ENCODE measurements at places on chromosomes 6 and 20.

DNA sequence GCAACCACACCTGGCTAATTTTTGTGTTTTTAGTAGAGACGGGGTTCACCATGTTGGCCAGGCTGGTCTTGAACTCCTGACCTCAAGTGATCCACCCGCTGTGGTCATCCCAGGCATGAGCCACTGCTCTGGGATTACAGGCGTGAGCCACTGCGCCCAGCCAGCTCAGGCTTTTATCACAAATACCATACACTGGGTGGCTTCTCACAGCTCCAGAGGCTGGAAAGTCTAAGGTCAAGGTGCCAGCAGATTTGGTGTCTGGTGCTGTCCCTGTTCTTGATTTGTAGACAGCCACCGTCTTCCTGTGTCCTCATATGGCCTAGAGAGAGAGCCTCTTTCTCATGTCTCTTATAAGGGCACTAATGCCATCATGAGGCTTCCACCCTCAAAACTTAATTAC lies 25.9 kb downstream of the SHLD1 start:
- no peak for DNase-seq

DNA sequence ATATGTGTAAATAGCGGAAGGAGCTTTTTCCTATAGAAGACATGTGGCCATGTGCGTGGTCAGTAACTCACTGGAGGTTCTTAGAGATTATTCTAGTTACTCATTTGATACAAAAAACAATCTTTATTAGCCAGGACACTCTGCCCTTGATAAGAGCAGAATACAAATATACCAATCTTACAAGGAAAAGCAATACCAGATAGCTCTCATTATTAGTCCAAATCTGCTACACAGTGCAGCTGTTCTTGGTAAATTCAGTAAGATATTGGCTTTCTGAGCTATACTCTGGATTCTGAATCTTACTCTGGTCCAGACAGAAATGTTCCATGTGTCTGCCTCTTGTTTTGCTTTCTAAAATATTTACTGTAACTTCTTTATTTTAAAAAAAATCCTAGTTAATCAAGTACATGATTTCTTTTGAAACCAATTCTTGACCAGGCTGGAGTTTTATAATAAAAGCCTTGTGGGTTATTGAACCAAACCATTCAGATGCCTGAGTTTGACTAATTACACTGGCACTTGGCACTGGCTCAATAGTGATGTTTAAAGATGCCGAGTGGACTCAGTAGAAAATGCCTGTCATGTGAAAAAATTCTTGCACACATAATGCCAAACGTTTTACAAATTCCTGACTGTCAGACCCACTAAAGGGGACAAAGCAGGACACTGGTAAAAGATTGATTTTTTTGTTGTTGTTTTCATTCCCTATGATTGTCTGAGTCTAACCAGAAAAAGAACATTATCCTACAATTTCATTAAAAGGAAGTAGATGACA lies 242.8 kb upstream of the TCF21 start:
- no peak for DNase-seq

GRCh38 chr20:2617099-2617714 lies 35.2 kb upstream of the NOP56 start:
- no peak for DNase-seq

DNA sequence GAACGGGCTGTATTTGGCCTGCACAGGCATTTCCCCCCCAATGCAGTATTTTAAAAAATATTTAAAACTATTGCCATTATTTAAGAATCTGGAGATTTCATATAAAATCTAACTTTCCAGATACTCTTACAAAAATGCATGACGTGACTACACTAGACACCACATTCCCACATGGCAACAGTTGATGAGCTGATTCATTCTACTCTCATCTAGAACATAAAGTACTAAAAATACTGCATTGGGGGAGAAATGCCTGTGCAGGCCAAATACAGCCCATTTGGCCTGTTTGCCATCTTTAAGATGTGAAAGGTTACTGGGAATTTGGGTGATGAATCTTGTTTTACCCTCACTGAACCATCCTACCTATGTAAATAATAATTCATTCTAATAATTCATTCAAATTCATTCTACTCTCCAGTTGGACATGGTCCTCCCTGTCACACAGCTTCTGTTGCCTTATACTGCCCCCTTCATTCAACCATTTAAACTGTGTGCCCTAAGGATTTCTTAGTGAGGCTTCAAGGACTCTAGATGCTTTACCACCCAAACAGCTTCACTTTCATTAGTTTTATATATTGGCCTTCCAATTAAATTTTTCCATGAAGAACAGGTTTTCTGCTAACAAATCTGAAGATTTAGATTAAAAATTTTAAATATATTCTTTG lies 6.9 kb upstream of the ZSCAN16 start:
- DNase-seq, result no peak

- no peak for DNase-seq
These were observed 142.1 kb upstream of the PHACTR3 start for GRCh38 chr20:59462249-59462648.

DNA sequence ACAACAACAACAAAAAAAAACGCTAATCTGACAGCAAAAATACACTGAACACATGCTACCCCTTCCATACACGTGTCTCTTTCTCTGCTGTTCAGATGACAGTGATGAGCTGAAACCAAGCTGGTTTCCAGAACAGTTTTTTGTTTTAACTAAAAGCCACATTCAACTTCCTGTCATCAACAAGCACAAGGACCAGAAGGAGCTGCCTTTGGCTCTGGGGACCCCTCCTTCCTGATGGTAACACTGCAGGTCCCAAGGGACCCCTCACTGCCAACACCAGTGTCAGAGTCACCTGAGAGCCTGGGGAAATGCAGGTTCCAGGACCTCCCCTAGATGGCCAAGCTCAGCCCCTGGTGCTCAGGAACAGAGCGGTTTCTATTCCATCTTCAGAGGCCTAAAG lies 6.0 kb downstream of the CST7 start:
- no peak for DNase-seq

- DNase-seq, result no peak
These were observed 181.8 kb upstream of the MCHR2 start for GRCh38 chr6:100175814-100176310.

DNA sequence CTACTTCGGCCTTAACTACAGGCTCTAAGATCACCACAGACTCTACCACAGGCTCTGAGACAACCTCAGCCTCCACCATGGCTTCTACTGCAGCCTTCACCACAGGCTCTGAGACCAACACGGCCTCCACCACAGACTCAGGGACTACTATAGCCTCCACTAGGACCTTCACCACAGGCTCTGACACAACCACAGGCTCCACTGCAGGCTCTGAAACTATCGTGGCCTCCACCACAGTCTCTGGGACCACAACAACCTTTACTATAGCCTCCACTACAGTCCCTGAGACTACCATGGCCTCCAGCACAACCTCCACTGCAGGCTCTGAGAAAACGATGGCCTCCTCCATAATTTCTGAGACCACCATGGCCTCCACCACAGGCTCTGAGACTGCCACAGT lies 15.3 kb downstream of the MUC22 start:
- no peak for DNase-seq

- no peak for DNase-seq
These were observed 150.0 kb upstream of the SLC22A16 start for GRCh38 chr6:110626442-110626841.

DNA sequence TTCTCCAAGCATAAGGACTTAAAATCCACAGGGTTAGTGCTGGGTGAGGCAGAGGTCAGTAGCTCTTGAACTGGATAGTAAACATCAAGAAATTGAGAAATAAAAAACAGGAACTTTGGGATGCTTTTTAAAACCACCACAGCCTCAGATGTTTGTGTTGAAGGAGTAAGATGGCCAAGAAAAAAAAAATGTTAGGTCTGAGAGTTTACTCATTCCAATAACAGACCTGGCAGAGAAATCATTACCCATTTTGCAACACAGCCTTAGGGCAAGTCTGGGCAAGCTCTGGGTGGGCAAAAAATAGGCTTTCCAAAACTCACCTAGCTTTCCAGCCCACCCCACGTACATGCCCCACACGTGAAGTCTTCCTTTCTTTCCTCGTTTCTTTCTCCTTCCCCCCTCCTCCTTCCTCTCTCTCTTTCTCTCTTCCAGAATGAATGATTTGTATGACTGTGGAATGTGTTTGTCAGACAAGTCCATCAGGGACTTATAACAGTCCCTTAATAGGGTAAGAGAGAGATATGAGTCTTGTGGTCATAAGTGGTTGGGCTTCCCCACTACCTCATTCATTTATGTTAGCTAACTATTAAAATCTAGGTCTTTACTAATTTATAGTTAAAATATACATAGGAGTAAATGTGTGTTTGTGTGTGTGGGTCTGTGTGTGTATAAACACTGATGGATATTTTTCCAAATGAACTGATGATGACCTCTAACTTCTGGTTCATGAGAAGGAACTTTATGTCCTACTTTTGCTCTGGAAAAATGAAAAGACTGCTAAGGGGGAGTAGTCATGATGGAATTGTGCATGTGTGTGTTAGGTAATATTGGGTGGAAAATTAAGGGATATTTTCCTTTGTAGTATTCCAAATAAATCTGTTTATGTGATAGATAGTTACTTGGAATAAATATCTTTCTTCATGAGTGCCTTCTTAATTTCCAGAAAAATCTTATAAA lies 18.0 kb upstream of the DSE start:
- no peak for DNase-seq
